ENCODE measurements at places on chromosomes 5 and 9.

DNA sequence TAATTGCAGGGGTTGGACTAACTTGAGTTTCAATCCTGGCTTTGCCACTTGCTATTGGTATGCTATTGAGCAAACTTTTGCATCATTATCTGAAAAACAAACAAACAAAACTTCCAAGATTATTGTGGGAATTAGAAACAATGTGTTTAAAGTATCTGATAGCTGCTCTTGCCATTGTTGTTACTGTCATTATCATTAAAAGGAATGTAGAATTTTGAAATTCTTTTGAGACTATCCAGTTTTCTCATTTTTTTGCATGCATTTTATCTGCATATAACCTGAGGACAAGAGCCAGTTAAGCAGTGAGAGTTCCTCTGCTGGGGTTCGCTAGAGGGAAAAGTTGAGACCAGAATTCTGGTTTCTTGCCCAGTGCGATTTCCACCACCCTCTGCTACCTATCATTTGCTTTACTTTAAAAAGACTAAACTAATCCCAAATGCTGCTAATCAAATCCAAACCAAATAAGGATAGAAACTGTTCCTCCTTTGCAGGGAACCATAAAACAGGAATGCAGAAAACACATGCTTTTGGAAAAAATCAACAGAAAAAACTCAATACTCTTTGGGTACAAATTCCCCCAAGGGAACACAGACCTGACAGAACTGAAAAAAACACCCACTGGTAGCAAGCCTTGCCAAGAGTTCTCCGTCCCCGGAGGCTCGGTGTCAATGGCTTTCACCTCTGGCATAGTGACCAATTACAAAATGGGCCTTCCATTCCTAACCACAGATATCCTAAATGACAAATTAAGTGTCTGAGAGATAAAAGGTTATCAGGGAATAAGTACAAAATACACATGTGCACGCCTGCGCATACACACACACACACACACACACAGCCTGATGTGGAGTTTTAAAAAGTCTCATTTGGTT lies 373.7 kb downstream of the ARL15 start:
- DNase-seq = peak; percentile 72

DNA sequence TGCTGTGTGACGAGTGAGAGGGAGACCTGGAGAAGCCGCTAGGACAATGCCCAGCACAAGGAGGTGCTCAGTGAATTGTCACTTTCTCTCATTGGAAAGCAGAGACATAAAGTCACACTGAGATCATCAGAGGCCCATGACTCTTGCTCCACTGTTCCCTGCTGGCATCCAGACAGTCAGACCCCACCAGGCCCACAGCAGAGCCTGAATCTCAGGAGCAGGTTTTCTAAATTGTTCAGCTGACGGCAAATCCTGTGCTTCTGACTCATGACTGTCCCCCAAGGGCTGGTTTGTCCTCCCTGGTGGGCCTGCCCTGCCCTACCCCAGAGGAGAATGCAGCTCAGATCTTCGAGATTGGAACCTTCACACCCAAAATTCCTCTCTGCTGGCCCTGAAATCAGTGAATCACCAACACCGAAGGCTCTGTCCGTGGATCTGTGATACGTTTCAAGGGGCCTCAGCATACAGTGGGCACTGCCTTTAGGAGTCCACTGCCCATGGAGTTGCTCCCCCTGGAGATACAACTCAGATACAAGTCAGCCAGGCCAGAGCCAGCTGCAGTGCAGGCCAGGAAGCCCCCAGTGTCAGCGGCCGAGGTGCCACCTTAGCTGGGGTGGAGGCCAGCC lies 2.7 kb downstream of the PTGES start:
- DNase-seq = no peak

- no peak for DNase-seq
These were observed 25.9 kb downstream of the GFI1B start for GRCh38 chr9:133004091-133004998.

DNA sequence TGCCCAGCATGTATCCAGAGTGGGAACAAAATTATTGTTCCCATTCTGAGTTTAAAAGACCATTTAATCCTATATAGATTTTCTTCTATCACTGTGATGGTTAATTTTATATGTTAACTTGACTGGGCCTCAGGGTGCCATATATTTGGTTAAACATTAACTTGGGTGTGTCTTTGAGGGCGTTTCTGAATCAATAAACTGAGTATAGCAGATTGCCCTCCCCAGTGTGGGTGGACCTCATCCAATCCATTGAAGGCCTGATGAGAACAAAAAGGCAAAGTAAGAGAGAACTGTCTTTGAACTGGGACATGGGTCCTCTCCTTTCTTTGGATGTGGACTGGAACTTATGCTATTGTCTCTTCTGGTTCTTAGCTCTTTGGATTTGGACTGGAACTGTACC lies 17.3 kb downstream of the RIOK2 start:
- DNase-seq = no peak

- DNase-seq = no peak
These were observed 731 bp downstream of the PRR16 start for GRCh38 chr5:120464627-120465435.

DNA sequence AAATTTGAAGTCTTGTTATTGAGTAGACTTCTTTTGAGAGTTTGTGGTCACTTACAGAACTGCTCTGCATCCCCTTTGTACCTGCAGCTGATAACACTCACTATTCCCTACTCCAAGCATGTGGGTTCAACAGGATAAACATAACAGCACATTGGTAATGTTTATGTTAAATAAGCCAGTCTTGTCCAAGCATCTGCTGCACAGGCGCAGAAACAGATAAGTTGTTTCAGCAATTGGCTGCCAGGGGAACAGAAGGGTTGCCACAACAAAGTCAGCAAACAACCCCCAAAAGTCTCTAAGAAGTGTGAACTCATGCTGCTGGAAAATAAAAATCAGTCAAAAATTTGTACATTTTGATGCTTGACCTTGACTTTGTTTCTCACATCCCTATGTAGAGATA lies 174.6 kb downstream of the GDNF start:
- DNase-seq = no peak

DNA sequence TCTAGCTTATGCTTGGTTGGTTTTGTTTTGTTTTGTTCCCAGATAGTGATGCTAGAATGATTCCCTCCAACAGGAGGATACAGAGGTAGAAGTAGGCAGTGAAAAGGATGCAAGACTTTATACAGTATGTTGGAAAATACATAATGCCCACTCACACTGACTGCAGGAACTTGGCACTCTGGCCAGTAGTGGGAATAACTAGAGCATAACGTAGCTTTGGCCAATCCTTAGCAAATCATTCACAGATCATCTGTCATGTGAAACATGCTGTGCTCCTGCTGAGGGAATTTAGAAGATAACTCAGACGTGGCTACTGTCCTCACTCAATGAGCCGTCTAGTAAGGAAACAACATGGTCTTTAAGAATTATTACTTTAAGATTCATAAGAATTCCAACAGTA lies 13.5 kb downstream of the CFAP90 start:
- no peak for DNase-seq

GRCh38 chr9:125650271-125650737 lies 56.7 kb downstream of the MAPKAP1 start:
- DNase-seq = no peak

GRCh38 chr5:151931260-151931659 lies 6.6 kb upstream of the GLRA1 start:
- no peak for DNase-seq

DNA sequence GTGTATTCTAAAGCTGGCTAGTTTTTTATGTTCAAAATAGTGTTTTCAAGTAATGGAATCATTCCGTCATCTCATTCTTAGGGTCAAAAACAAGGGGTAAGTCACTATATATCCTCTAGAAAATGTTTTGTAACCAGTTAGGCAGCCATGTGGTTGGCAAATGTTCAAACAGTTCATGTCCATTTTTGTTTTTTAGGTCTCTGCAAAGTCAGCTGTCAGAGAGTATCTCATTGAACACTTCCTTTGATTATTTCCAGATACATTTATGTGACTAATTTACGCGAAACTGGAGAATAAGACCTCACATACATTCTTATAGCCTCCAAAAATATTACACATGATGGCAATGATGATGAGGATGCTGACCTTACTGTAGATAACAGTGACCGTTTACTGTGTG lies 50.4 kb downstream of the TRIO start:
- no peak for DNase-seq

DNA sequence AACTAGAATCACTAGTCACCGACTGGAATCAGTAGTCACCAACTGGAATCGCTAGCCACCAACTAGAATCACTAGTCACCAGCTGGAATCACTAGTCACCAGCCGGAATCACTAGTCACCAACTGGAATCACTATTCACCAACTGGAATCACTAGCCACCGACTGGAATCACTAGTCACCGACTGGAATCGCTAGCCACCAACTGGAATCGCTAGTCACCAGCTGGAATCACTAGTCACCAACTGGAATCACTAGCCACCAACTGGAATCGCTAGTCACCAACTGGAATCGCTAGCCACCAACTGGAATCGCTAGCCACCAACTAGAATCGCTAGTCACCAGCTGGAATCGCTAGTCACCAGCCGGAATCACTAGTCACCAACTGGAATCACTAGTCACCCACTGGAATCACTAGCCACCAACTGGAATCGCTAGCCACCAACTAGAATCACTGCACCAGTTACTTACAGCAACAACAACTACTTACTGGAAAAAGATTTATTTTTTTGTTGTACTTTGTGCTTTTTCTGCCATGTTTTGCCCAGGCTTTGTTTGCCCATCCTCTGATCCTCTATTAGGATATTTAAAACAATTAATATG lies 25.7 kb upstream of the FLT4 start:
- no peak for DNase-seq

DNA sequence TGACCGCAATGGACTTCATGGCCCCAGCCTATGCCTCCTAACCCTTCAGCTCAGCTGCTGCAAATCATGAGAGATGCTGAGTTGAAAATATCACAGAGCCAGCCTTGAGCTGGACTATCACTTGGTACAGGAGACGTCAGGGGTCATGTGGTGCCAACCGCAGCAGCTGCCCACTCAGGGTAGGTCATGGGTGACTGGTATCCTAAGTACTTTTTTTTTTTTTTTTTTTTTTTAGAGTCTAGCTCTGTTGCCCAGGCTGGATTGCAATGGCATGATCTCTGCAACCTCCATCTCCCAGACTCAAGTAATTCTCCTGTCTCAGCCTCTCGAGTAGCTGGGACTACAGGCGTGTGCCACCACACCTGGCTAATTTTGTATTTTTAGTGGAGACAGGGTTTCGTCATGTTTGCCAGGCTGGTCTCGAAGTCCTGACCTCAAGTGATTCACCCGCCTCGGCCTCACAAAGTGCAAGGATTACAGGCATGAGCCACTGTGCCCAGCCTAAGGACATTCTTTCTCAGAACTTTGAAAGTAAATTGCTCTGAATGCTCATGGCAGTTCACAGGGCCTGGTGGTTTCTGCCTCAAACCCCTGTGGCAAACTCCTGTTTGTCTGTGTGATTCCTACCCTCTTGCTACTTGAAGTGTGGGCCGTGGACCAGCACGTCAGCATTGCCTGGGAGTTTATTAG lies 21.3 kb downstream of the WWC1 start:
- DNase-seq = no peak

DNA sequence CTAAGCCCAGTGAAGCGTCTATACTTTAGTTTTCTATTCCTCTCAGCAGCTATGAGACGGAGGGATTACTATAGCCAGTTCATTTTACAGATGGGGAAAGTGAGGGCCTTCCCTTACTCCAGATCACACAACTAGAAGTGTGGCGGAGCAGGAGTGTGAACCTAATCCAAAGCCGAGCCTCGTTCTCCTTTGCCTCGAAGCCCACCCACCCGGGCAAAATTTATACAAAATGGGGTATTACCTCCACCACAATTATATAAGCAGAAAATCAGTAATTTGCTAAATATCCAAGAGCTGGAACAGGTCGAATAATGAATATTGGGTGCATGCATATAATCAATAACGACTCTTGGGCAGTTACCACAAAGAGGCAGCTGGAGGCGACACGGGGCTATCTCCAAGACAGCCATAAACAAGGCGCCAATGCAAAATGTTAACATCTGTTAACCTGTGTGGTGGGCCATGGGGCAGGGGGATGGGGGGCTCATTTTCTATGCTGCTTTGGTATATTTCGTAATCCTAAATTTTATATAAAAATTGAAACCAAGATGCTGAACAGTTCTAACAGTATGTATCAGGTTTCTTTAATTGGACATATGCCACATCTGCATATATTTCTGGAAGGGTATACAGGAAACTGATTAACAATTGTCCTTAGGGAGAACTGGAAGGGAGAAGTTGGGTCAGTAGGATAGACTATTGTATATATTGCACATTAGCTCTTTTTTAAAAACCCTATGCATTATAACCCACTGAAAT lies 1.2 kb upstream of the RNF44 start:
- DNase-seq = no peak

GRCh38 chr5:180067986-180068385 lies 3.6 kb downstream of the RNF130 start:
- no peak for DNase-seq

All from GM04503 (cell line).